Activated naive CD4-positive, alpha-beta T cell treated with Interleukin-2 at 50 U/mL for 16 hours (primary cell): ENCODE measurements at places on chromosomes 13 and 19.
A peak's percentile ranks its signal among the peaks of the same experiment; 100 is the strongest.

DNA sequence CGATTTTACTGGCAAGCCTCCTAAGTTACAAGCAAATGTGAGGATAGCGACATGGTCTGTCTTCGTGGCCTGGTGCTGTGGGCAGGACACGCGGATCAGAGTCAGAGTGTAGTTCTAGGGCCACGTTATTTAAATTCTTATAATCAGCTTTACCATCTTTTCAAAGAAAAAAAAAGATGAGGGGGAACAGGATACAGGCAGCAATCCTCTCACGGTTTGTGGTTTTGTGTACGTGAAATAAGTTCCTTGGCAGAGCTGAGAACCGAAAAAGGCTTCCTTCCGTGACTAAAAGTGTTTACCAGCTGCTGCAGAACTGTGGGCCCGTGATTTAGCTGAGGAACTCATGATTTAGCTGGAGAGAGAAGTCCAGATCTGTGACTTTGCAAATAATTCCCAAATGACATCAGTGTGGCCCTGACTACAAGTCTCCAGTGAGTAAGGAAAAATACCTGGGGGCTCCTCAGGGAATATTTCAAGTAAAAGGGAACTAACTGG, 27.2 kb downstream of the RCBTB2 start:
- peak; percentile 53 for DNase-seq

- peak; percentile 28 for DNase-seq
These were observed 534 bp upstream of the HPN start for GRCh38 chr19:35040826-35041547.

- DNase-seq: no peak
These were observed 502 bp downstream of the NECTIN2 start for GRCh38 chr19:44846455-44847143.

DNA sequence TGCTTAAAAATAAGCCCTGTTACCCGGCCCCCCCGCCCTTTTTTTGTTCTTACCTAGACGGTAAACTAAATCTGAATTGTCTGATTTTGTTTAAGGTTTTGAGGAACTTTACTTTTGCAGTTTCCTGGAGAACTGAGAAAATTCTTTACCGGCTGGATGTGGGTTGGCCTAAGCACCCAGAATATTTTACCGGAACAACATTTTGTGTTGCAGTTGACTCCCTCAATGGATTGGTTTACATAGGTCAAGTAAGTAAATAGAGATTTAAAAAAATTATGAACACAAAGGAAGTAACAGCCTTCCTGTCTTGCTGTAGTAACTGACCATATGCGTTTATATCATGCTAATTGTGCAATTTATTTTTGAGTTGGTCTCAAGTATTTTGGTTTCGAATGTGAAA, 785 bp downstream of the NHLRC3 start:
- no peak for DNase-seq

DNA sequence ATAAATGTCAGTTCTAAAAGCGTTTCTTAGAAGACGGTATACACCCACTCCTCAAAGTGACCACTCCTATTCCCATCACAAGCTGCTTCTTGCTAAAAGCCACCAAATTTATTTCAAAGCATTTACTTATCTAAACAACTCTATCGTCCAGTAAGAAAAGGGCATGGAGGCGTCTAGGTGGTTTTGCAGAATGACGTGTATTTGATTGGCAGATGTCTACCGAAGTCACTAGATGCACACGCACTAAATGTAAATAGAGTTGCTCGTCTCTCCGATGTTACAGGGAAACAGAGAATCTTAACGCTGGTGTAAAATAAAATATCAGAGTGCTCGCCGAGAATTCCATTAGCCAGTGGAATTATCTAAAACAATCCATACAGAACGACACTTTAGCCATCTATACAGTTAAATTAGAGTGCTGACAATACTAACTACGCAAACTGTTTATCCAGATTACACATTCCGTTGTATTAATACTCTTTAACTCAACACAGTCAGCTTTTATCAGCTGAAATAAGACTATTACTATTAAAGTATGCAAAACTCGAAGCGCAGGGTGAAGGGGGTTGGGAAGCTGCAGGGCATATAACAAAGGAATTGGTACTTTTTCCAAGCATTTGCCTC, 1.9 kb downstream of the KLF12 start:
- DNase-seq: peak; percentile 41

DNA sequence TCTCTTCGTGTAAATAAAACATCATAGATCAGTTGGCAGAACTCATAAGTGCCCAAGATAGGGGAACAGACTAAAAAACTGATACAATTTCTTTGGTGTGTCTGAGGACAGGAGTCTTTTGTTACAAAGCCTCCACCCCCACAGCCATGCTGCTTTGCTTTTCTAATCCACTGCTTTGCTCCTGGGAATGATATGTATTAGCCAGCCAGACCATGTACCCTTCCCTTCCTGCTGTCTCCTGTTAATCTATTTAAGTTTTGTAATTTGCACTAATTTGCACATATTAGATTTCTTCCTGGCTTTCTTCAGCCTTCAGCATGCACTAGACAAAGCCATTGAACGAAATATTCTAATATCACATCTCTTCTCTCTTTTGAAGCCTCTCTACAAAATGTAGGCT, 130.5 kb downstream of the MAB21L1 start:
- DNase-seq: no peak

DNA sequence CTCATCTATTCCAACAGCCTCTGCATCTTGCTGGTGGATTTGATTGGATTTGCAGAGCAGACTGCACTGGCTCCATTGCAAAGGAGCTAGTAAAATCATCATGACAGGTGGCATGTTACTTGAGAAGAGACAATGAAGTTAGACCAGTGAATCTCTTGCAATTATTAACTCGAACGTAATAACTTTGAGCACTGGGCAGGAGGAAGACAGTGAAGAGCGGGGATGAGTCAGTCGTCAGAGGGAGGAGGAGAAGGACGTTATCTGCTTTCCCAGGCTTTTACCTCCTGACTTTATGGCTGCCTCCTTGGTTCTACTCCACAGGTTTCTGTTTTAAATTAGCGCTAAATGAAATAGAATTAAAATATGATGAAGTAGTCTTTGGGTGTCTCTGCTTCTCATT, 257.8 kb upstream of the IPO5 start:
- no peak for DNase-seq

- DNase-seq: no peak
These were observed 35.1 kb downstream of the RNF6 start for GRCh38 chr13:26186995-26187394.

- no peak for DNase-seq
These were observed 43.2 kb downstream of the BBC3 start for GRCh38 chr19:47187797-47188196.

DNA sequence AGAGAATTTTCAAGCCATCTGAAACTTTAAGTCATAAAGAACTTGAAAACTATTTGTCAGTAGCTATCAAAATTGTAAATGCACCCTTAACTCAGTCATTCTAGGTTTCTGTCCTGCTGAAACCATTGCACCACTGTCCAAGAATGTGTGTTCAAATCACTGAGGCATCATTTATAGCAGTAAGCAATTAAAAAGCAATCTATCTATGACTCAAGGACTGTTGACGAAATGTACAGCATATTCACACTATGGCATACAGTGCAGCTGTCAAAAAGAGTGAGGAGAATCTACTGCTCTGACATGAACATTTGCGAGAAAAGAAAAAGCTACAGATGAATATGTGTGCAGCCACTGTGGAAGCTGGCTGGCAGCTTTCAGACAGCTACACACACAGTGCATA, 71.2 kb downstream of the ING1 start:
- DNase-seq: no peak

- DNase-seq: no peak
These were observed 11.0 kb downstream of the ZNF552 start for GRCh38 chr19:57803594-57804325.

- DNase-seq: no peak
These were observed 490.0 kb upstream of the ATXN8OS start for GRCh38 chr13:69617587-69617986.

DNA sequence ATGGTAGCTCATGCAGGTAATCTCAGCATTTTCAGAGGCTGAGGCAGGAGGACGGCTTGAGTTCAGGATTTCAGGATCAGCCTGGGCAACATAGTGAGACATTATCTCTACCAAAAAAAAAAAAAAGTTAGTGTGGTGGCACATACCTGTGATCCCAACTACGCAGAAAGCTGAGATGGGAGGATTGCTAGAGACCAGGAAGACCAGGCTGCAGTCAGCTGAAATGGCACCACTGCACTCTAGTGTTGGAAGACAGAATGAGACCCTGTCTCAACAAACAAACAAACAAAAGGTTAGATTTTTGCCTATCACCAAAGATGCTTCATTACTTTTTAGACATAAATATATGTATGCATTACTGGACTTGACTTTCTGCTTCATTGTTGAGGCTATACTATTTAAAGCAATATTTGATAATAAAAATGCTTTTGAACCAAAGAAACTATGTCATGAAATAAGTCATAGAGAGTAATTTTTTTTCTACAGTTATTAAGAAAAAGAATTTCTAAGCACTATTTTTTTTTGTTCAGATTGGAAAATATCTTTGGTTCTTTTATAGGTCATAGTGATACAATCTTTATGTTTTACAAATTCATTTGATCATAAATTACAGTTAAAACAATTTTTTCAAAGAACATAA, 1180.1 kb upstream of the ATXN8OS start:
- DNase-seq: no peak

DNA sequence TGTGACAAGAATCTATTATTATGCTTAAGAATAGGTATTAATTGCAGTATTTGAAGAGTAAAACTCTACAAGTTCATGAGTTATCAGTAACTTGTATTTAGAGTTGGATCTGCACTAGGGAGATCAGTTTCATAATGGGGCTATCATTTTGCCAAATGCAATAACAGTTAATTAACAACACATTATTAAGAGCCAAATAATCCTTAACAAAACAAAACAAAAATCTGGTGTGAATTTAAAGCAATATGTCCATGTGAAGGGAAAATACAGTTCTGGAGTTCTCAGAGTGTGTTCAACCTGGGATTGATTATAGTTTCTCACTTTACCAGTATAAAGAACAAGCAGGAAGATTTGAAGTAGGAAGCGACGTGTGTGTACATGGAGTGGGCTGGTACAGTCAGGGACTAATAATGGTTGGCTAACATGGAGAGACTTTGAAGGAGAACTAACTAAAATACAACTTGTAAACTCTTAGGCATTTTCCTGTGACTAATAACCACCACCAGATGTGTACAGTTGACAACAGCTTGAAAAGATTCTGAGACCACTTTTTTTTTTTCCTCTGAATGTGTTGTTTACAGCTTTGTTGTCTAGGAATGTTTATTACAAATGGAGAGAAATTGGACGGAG, 58.5 kb downstream of the POSTN start:
- DNase-seq: no peak

DNA sequence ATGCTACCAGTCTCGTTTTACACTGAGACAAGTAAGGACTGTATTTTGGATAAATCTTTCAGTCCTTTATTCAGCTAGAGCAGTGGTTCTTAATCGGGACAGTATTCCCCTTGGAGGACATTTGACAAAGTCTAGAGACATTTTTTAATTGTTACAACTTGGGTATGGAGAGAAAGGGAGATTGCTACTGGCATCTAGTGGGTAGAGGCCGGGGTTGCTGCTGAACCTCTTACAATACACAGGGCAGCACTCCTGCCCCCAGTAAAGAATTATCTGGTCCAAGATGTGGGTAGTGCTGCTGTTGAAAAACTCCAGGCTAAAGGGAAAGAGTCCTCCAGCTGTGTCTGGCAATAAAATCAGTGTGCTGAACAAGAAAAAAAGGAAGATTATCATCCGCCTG, 334.8 kb downstream of the SLC7A1 start:
- no peak for DNase-seq

- DNase-seq: no peak
These were observed 141.4 kb downstream of the KCNRG start for GRCh38 chr13:50156561-50157127.

GRCh38 chr13:96338030-96338429, 248.1 kb downstream of the HS6ST3 start:
- no peak for DNase-seq

- DNase-seq: no peak
These were observed 69.0 kb upstream of the C1QTNF9B start for GRCh38 chr13:23966221-23966690.

- no peak for DNase-seq
These were observed 34.4 kb upstream of the ZNF562 start for GRCh38 chr19:9709305-9709704.

DNA sequence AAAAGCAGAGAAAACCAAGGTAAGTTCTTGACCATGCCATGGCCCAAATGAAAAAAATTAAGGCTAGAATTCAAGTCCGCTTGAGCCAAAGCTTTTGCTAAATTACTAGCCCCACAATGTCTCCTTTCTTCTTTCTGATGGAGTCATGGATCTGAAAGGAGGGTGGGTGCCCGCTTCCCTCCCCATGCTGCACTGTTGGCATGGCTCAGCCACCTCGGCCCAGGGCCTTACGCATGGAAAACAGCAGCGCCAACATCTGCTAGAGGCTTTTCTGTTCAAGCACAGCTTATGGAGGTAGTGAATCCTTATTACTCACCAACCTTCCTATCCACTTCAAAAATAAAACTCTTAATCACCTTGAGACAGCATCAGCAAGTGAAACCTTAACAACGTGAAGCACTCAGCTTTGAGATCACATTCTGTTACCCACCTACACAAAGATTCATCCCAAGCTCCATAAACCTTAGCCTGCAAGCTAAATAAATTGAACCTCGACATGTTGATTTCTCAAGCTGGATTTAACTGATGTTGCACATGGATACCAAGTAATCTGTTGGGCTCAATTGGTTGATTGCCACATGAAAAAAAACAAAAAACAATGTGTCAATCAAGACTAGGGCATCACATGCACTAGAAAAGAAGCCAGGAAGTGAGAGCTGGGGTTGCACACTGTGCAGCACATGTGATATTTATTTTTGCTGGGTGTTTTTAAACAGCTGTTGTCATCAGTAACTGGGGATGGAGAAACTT, 43.4 kb downstream of the TPT1 start:
- no peak for DNase-seq

GRCh38 chr13:100544866-100545683, 43.5 kb downstream of the GGACT start:
- DNase-seq: no peak

- DNase-seq: peak; percentile 6
These were observed 234.3 kb downstream of the LMO7 start for GRCh38 chr13:75870397-75870903.

DNA sequence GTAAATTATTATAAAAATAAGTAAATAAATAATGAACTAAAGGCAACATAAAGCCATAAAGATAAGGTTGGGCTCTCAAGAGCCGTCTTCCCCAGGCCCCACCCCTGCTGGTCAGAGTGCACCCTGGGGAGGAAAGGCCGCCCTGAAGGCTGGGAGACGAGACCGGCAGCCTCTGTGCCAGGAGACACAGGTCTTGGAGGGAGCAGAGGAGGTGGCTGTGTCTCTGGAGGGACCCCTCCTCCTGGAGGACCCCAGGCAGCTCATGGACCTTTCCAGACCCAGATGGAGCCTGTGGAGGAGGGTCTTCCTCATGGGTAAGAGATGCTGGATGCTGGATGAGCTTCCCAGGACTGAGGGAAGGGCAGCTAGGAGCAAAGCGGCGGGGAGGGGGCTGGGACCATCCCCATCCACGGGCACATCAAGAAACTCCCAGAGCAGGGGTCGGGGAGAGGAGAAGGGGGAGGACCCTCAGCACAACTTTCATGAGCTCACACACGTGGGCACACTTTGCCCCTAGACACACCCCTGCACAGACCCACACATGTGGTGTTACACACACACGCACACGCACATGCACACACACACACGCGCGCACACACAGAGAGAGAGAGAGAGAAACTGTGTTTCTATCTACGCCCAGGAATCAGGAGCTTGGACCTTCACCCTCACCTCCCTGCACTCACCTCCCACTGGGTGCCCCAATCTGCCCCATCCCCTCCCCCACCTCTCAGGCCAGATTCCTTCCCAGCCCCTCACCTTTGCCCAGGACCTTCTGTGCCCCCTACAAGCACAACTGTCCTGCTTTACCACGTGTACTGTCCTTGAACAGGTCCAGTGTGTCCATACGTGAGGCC, at the start of gene CEACAM18:
TSS of gene CEACAM18 (plus strand) at position 159 of the 854 bp plus-strand sequence.
- DNase-seq: no peak
